Tibial artery (tissue), 4 donors: ENCODE measurements at places on chromosomes 2 and 18.

DNA sequence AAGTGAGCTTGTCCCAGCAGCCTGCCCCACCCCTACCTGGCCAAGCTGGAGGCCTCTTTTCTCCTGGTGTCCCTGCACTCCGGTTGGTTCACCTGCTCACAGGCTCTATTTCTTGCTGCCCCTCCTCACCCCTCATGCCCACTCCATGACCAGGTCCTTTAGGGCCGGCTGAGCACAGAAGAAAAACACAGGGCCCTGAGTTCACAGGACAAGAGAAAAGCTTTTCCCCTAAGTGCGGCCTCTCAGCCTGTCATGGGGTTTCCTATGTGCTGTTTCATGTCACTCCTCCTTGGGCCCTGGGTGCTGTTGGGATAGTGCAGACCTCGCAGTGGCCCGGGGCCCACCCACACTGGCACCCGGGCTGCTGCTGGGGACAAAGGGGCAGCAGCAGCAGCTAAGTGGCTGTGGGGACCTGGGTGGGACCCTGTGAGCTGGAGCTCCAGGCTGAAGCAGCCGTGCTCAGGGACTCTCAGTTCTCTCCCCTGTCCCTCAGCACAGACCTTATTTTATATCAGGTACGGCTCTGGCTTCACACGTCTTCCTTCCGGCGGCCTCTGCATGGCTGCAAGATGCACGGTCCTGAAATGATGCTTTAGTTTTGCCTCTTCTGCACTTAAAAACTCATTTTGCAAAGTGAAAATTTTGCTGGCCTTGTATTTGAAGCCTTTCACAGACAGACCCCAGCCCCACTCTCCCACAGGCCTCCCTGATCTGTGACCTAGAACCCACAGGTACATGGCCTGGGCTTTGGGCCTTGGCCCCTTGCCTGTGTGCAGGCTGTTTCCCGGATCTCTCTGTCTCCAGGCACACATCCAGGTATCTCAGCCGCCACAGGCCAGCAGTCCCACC, 71.8 kb downstream of the SH3RF3 start:
- no peaks in the 10 kb centered on the region for H3K27me3 ChIP-seq
- peaks cover 30% of the 10 kb centered on the region for H3K4me1 ChIP-seq

- DNase-seq, result no peak
- peaks cover 38% of the 10 kb centered on the region for H3K4me1 ChIP-seq
- no peaks in the 10 kb centered on the region for H3K36me3 ChIP-seq
- no peaks in the 10 kb centered on the region for H3K27me3 ChIP-seq
- no peak overlapping the region for H3K4me3 ChIP-seq
- no peak overlapping the region for H3K27ac ChIP-seq
These were observed 2.7 kb downstream of the MIB1 start for GRCh38 chr18:21743166-21743832.

DNA sequence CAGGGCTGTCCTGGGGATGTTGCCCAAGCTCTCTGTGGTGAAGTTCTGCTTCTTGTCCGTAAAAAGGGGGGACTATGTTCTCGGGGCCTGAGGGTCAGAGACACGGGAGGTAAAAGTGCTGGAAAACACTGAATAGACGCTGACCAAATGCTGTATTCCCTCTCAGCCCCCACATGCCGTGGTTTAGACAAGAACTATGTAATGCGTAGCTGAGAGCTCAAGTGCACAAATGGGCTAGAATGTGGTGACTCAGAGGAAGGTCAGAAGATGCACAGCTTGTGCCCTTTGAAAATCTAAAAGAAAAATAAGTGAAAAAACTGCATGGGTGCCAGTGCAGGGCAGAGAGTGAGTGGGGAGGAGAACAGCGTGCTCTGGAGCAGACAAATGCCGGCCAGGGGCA, 80.3 kb upstream of the MAP4K4 start:
- no peaks in the 10 kb centered on the region for H3K36me3 ChIP-seq
- no peak for DNase-seq
- H3K27me3 ChIP-seq, result no peaks in the 10 kb centered on the region
- H3K27ac ChIP-seq, result no peak overlapping the region

- H3K36me3 ChIP-seq, result no peaks in the 10 kb centered on the region
- H3K4me3 ChIP-seq, result no peak overlapping the region
These were observed 188.5 kb upstream of the CDH2 start for GRCh38 chr18:28365411-28365831.
